ENCODE measurements at places on chromosomes 6 and 20. TPM values are rescaled to one million over a fixed set of nuclear protein-coding genes. Genes with fewer than 3 reads are reported as not detected.

The CALHM5 gene
- total RNA-seq, result 2.4 TPM

The OOEP gene
- 0.45 TPM for total RNA-seq

The DNMT3B gene
- 0.50 TPM for total RNA-seq

The WDR46 gene
- 15.1 TPM for total RNA-seq

The CDH4 gene
- total RNA-seq, result not detected

The KCNG1 gene
- 0.37 TPM for total RNA-seq

The MAP3K7 gene
- 16.4 TPM for total RNA-seq

The LST1 gene
- 6.9 TPM for total RNA-seq

The ROS1 gene
- total RNA-seq, result 0.02 TPM

The ASIP gene
- total RNA-seq, result 9.5 TPM

The EXOC2 gene
- 12.7 TPM for total RNA-seq

The CRISP3 gene
- total RNA-seq, result not detected

The PNISR gene
- total RNA-seq, result 54.6 TPM

The GPX5 gene
- not detected for total RNA-seq

The ADGRF4 gene
- total RNA-seq, result not detected

The NHLRC1 gene
- total RNA-seq, result 1.3 TPM

The HCRTR2 gene
- total RNA-seq, result not detected

The RAMACL gene
- total RNA-seq, result 0.67 TPM

The EYS gene
- not detected for total RNA-seq

The SLC22A16 gene
- not detected for total RNA-seq

The ECT2L gene
- 0.37 TPM for total RNA-seq

The NR2E1 gene
- total RNA-seq, result not detected

The PAK5 gene
- not detected for total RNA-seq

The BCKDHB gene
- 24.3 TPM for total RNA-seq

The TAF11 gene
- total RNA-seq, result 18.9 TPM

The FKBP1C gene
- 0.77 TPM for total RNA-seq

The VPS52 gene
- 32.7 TPM for total RNA-seq

The KHDC1L gene
- not detected for total RNA-seq

The BPIFA3 gene
- total RNA-seq, result not detected

The PCED1A gene
- 10.2 TPM for total RNA-seq

The EGFL8 gene
- 7.7 TPM for total RNA-seq

The BPIFB1 gene
- not detected for total RNA-seq

The LTV1 gene
- total RNA-seq, result 12.6 TPM

The SLC52A3 gene
- 1.9 TPM for total RNA-seq

The XKR7 gene
- not detected for total RNA-seq

The GATA5 gene
- total RNA-seq, result 18.1 TPM

The RWDD1 gene
- 72.4 TPM for total RNA-seq
